Epithelial cell of umbilical artery (primary cell): ENCODE measurements at places on chromosomes 2 and 18. TPM values are rescaled to one million over a fixed set of nuclear protein-coding genes. Genes with fewer than 3 reads are reported as not detected.

PTRHD1 gene
- 13.2 and 38.7 TPM in 2 replicates for total RNA-seq

DYNAP gene
- total RNA-seq: not detected in 2 replicates

LOXHD1 gene
- total RNA-seq: not detected in 2 replicates

SERPINB2 gene
- total RNA-seq: 2.6 and 6.2 TPM in 2 replicates

DSC3 gene
- total RNA-seq: 0.61 and 1.3 TPM in 2 replicates

RASGRP3 gene
- total RNA-seq: 9.9 and 26.0 TPM in 2 replicates

CROCC2 gene
- not detected in 2 replicates for total RNA-seq

CAPN13 gene
- total RNA-seq: not detected in 2 replicates

SERPINB10 gene
- total RNA-seq: 0.32 TPM in 1 of 2 replicates, not detected in the other

DPYSL5 gene
- total RNA-seq: not detected in 2 replicates

ANKZF1 gene
- total RNA-seq: 17.2 and 23.1 TPM in 2 replicates

SCTR gene
- not detected in 2 replicates for total RNA-seq

MPV17 gene
- total RNA-seq: 37.7 and 61.9 TPM in 2 replicates

RNF181 gene
- total RNA-seq: 278 and 302 TPM in 2 replicates

SLC9A4 gene
- total RNA-seq: not detected in 2 replicates

STRADB gene
- total RNA-seq: 17.5 and 30.1 TPM in 2 replicates

CD8B2 gene
- total RNA-seq: not detected in 2 replicates

BOK gene
- 34.4 and 43.9 TPM in 2 replicates for total RNA-seq

KIAA2012 gene
- total RNA-seq: not detected in 2 replicates

KLF11 gene
- total RNA-seq: 2.6 and 4.7 TPM in 2 replicates

DSC2 gene
- total RNA-seq: under 0.01 and 0.32 TPM in 2 replicates

FOXD4L1 gene
- under 0.01 TPM in 1 of 2 replicates, not detected in the other for total RNA-seq

HOXD10 gene
- total RNA-seq: under 0.01 and 0.15 TPM in 2 replicates

ZNF521 gene
- total RNA-seq: 58.1 and 107 TPM in 2 replicates

GAREM1 gene
- 0.15 and 0.32 TPM in 2 replicates for total RNA-seq

NFATC1 gene
- 2.6 and 5.2 TPM in 2 replicates for total RNA-seq

POTEE gene
- total RNA-seq: not detected in 2 replicates

DYTN gene
- not detected in 2 replicates for total RNA-seq

AGXT gene
- total RNA-seq: not detected in 2 replicates

TYMS gene
- total RNA-seq: 23.6 and 32.5 TPM in 2 replicates
